ENCODE measurements at places on chromosomes 12 and 14.

GRCh38 chr14:94960285-94961001 is 190.5 kb upstream of the GSC start:
- no peak for DNase-seq

GRCh38 chr14:70640938-70641547 is 673 bp upstream of the TTC9 start:
- no peak for DNase-seq

DNA sequence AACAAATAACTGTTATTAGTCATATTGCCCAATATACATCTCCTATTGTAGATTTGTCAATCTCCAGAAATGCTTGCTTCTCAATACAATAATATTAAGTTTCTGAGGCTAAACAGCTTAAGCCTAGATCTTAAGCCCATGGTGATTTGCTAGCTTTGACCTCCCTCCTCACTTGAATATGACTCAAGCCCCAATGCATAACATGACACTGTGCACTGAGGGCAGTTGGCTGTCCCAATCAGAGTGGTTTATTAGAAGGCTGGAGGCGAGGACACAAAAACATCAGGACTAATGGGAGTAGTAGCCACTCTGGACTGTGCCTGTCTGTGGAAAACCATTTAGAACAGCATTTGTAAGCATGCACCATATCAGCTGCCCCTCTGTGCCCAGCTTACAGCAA is 81.1 kb upstream of the GTF2A1 start:
- no peak for DNase-seq

GRCh38 chr12:12398026-12398859 is 41.4 kb downstream of the BORCS5 start:
- DNase-seq: no peak

GRCh38 chr12:86293682-86294240 is 37.6 kb upstream of the MGAT4C start:
- no peak for DNase-seq

GRCh38 chr12:3579446-3580093 is 88.6 kb downstream of the PRMT8 start:
- no peak for DNase-seq

- DNase-seq: no peak
Measured at GRCh38 chr14:78075555-78076277, 94.5 kb upstream of the NRXN3 start.

DNA sequence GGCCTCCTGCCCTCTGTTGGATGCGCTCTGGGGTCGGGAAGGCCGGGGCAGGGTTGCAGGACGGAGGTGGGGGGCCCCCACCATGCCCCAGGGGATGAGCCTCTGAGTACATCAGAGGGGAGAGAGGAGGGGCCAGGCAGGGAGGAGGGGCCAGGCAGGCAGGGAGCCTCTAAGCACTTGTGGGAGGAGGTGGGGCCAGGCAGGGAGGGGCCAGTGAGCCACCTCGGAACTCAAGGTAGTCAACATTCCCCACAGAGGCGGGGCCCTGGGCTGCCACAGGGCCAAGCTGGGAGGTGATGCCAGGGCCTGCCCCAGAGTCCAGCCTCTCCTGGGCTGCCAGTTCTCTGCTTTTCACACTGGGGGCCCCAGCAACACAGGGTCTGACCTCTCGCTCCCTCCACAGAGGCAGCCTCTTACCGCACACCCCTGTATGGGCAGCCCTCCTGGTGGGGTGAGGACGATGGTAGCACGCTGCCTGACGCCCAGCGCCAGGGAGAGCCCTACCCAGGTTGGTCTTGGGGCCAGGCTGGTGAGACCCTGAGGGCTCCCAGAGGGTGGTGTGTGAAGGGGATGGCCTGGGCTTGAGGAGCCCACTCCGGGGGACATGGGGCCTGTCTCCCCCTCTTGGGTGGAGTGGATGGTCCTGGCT is 17.4 kb downstream of the CEP170B start:
- no peak for DNase-seq

GRCh38 chr12:64672925-64673409 is 62.7 kb downstream of the RASSF3 start:
- no peak for DNase-seq

DNA sequence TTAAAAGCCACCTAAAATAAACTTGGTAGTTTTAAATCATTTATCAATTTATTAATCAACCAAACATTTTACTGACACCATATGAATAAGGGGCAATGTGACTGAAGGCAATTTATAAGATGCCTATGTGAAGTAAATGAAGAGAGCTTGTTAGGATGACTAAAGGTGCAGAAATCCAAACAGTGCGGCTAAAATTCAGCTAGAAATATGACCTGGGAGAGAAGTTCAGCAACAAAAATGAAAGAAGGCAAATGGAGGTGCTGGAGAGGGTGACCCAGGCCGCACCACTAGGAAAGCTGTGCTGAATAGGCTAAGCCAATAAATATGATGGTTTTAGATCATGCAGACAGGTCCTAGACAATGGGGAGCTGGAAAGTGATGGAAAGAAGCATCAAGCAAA is 403.7 kb downstream of the BTG1 start:
- DNase-seq: no peak

DNA sequence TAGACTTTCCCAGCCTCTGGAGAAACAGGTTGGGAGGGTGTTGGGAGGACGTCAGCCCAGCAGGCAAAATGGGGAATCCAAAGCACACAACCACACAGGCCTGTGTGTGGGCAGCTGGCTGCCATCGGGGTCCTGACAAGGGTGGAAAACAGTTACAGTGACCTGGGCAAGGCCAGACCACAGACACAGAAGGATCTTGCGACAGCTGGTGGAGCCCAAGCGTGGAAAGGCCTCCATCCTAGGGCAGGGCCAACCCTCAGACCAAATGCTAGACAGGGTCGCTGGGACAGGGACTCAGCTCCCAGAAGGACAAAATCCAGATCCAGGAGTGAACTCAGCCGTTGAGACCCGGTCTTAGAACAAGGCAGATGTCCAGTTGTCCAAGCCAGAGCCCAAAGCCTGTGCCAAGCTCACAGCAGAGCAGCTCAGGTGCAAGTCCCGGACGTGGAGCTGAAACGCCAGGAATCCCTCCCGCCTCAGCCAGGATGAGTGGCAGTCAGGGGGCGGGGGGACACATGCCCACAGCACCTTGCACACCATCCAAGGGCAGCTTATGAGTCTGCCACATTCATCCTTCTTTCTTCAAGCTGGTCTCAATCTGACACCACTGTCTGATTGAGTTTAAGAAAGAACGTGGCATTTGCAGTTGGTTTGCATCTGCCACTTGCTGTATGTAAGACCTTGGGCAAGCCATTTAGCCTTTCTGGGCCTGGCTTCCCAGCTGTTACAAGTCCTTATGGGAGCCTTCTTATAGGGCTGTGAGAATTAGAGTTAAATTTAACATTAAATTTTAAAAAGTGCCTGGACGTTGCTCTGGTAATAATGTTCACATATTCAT is 37.6 kb downstream of the DEGS2 start:
- no peak for DNase-seq
